NCI-H1417 treated with DMSO at 0.1 percent for 48 hours (cell line): ENCODE measurements at places on chromosomes 6 and 20.

DNA sequence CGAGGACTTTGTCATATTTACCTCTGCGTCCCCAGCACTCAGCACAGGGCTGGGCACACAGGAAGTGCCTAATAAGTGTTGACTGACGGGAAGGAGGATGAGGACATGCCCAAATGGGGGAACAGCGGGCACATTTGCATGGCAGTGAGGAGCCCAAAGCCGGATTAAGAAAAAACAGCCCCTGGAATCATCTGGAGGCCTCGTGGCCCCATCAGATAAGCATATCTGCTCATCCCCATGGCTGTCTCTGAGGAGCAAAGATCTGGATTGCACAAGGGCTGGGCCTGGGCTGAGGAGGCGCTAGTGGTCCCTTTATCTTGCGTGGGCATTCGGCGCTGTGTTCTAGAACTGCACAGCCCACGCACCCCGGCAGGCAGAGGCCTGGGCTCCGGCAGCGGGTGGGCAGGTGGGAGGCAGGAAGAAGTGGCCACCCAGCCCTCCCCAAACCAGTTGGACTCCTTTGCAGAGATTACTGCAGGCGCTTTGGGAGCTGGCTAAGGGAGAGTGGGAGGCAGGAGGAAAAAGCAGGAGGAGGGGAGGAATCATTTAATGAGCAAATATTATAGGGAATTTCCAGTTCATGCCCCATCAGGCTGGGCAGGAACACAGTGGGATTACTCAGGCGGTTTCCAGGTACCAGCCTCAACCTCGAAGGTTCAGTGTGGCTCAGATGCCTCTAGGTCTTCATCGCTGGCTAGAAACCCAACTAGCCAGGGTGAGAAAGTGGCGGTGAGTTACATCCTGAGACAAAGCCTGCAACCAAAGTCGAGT is 108.1 kb downstream of the CEBPB start:
- DNase-seq = no peak

- no peak for DNase-seq
Observed at GRCh38 chr6:111758608-111759329, 114.5 kb downstream of the FYN start.

DNA sequence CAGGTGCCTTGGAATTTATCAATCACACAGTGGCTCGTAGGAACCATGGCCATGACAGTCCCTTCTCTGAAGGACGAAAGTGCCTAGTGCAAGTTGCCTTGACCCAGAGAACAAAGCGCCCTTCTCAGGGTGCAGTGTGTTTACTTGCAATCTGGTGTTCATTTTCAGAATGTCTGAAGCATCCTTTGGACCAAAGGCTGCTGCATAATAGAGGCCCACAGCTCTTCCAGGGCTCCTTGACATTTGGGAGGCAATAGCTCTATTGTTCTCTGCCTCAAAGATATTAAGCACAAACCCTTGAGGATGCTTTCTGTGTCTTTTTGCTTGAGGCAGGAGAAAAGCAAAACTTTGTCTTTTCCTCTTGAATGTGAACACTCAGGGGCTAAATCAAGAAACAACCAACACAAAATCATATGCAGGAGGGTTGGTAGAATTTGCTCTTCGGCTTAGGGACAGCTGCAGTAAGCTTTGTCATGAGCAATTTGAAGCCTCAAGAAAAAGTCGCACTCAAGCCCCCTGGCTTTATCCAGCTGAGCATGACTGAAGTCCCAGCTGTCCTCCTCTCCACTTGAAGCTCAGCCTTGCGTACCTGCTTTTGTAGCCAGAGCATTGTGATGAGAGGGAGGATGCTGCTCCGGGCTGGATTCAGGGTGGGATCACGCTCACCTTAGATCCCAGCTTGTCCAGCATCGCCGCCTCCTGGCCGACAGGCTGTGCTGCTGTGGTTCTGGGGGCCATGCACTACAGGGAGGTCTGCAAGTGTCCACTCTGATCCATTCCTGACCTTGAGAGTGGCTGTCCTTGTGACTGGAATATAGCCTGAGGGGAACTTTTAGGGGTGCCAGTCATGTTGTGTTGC is 495.4 kb downstream of the CDH26 start:
- no peak for DNase-seq

DNA sequence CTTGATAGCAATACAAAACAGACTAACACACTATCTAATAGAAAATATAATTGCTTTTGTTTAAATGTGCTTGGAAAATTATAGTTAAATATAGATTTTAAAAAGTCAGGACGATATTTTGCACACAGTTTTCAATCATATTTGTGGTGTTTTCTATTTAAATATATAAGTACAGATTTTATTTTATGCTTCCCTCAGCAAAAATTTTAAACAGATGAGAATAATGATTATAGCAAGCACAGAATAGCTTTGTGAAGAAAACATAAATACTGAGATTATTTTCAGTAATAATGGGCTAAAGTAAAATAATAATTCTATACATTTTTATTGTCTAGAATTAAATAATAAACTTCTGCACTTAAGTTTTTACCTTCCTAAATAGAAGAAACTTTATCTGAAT is 809.4 kb downstream of the PHF3 start:
- no peak for DNase-seq

DNA sequence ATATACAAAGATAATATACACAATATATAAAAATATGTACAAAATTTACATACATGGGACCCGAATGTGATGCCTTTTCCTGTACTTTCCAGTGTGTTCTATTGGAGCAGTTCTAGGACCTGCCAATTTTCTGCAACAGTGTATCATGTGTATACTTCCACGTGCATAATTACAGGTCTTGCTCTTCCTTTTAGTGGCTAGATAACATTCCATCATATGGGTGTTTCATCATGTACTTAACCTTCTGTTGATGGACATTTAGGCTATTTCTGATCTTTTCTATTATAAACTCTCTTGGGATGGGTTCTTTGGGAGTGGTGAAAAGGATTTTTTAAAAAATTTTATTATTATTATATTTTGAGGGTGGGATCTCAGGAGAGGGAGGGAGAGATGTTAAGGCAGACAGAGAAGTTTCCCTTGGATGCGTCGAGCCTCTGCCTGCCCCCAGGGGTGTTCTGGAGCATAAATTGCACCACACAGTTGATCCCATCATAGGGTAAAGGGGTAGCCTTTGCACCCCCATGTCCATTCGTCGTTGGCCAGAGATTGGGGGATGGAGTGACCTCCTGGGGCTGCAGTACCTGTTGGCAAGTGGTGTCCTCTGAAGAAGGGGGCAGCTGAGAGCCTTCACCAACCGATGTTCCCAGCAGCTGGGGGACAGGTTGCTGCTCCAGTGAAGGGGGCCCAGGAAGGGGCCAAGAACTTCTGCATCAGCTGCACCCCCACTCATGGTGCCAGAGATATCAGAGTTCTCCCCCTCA is 110.3 kb downstream of the TOX2 start:
- DNase-seq = no peak

GRCh38 chr6:39790772-39791171 is 1.4 kb upstream of the DAAM2 start:
- DNase-seq = no peak

DNA sequence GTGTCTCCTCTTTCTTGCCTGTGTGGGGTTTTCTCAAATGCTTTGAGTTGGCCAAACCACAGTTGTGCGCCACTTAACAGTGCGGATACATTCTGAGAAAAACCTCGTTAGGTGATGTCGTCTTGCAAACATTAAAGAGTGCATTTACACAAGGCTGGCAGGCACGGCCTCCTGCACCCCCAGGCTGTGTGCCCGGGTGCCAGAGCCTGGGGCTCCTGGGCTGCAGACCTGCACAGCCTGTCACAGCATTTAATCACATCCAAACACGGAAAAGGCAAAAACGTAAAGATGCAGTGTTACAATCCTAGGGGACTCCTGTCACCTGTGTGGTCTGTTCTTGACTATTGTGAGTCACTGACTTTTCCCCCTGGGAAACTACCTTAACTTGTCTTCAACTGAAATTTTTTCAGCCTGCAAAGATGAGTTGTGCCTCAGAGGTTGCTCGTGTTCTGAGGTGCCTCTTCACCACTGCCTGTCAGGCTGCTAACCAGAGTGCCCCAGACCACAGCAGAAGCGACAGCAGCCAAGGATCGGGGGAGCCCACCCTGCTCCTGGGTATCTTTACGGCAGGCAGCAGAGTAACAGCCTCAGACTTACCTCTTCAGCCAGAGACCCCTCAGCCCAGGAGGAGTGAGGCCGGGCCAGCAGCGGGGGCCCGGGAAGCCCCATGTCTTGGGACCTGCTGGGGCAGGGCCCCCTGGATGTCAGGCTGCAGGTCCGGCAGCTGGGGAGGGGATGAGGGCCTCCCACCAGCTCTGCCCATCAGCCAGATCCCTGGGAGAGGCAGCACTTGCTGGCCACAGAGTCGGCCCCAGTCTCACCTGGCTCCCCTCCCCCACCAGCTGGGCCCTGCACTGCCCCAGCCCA is 683 bp upstream of the C20orf204 start:
- DNase-seq = no peak

DNA sequence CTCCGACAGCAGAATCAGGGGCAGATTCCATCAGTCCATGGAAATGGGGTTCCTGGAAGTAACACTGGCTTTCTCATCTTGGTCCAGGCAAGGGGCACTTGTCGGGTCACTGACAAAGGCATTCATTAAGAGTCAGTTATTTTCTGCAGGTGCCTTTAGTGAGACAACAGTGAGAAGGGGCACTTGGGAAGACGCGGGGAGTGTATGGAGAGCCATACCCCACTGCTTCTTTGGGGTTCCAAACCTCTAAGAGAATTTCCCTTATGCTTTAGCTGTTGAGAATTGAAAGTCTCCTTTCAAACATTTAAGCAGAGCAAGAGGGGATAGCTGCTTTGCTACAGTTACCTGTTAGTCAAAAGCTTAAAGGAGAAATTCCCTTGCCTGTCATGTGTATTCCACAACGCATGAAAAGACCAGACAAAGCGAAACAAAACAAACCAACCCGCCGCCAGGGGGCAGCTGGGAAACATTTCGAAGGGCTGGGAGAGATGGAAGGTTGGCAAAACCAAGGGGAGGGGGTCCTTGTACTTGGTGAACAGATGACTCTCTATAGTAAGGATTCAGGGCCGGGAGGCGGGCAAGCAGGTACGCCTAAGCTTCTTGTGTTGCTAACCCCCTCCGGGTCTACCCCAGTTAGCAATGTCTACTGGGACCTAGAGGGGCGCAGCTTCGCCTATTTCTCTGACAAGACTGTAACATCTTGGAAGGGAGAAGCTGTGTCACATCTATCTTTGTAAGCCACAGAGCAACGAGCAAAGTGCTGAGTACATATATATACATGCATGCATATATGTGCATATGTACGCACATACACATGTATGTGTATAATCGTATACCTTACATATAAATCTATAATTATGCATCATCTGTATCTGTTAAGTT is 474.9 kb upstream of the AGPAT4 start:
- DNase-seq = no peak

DNA sequence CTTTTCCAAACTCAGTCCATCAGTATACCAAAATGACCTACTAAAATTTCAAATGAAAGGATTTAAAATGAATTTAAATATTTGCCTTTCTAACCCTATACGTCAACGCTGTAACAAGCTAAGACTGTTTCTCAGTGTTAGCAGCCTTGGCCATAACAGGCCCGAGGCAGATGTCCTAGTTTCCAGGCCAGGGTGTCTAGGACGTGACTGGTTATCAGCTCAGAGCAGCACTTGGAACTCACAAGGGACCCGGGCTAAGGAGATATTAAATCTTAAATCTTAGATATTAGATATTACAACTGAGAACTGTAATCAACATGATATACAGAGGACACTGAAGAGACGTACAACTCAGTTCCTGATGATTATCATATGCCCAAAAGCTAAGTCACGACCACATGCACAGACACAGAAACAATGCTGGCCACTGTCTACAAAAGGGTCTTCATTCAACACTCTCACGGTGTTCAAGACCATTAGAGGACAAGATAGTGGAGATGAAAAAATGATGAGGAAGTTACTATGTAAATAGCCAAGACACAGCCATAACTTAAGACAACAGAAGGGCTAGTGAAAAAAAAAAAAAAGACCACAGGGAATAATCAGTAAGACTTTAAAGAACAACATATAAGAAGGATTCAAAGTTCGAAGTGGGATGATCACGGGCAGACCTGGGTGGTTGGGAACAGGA is at the start of gene CLDN20:
Gene CLDN20, plus strand, starts transcription at position 641 of the 691 bp plus-strand sequence. CDS start 11,707 bp downstream, outside the sequence.
- DNase-seq = no peak

- peak; percentile 22 for DNase-seq
Observed at GRCh38 chr6:50905297-50905696, 86.6 kb downstream of the TFAP2B start.

- DNase-seq = no peak
Observed at GRCh38 chr6:169445661-169446581, 192.3 kb upstream of the THBS2 start.

DNA sequence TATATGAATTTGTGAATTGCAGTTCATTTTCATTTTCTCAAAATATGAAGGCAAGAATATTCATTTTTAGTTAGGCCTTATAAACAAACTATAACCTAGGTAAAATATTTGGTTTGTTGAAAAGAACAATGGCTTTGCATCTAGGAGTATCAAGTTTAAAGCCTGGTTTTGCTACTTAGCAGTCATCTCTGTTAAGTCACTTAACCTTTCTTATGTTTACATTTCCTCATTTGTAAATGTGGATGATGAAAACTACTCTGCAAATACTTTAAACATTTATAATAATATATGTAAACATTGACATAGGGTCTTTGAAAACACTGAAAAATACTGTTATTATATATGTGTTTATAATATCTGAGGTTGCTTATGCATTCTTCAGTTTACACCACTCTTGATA is 135.5 kb downstream of the CENPW start:
- no peak for DNase-seq

- DNase-seq = no peak
Observed at GRCh38 chr6:109449064-109449794, 6.3 kb downstream of the MICAL1 start.

DNA sequence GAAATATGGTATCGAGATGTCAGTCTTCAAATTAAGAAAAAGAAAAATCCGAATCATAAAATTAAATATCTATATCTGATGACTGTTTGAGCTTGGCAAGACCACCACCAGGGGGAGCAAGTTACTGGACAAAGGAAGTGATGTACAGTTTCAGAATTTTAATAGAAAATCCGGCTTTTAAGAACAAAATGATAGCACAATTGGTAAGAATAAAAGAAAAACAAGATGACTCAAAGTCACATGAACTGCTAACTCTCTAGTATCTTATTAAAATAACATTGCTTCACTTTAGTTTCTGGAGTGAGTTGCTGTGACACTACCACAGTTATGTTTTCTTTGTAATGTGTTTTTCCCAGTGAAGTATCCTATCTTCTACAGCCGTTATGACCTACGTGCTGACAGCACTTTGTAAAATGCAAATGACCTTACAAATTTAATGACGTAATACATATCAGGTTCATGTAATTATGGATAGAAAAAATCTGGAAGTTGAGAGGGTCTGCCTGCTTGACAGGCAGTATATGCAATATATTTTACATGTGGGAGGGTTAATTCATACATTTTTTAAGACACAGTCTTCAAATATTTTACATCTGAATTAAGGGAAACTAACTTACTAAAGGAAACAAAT is 405.3 kb upstream of the HS3ST5 start:
- DNase-seq = no peak

GRCh38 chr6:20338156-20338555 is 63.5 kb upstream of the E2F3 start:
- DNase-seq = no peak

- no peak for DNase-seq
Observed at GRCh38 chr6:46437671-46438221, 53.5 kb downstream of the RCAN2 start.
